PC-9 (cell line): ENCODE measurements at places on chromosomes 1 and 21. TPM values are rescaled to one million over a fixed set of nuclear protein-coding genes. Genes with fewer than 3 reads are reported as not detected.

GRCh38 chr1:204104331-204105130, 31.6 kb downstream of the SOX13 start:
- peak overlapping the region; percentile 38 for H3K4me3 ChIP-seq
- H3K4me1 ChIP-seq, result peaks cover 85% of the 10 kb centered on the region
- no peaks in the 10 kb centered on the region for H3K27me3 ChIP-seq

DNA sequence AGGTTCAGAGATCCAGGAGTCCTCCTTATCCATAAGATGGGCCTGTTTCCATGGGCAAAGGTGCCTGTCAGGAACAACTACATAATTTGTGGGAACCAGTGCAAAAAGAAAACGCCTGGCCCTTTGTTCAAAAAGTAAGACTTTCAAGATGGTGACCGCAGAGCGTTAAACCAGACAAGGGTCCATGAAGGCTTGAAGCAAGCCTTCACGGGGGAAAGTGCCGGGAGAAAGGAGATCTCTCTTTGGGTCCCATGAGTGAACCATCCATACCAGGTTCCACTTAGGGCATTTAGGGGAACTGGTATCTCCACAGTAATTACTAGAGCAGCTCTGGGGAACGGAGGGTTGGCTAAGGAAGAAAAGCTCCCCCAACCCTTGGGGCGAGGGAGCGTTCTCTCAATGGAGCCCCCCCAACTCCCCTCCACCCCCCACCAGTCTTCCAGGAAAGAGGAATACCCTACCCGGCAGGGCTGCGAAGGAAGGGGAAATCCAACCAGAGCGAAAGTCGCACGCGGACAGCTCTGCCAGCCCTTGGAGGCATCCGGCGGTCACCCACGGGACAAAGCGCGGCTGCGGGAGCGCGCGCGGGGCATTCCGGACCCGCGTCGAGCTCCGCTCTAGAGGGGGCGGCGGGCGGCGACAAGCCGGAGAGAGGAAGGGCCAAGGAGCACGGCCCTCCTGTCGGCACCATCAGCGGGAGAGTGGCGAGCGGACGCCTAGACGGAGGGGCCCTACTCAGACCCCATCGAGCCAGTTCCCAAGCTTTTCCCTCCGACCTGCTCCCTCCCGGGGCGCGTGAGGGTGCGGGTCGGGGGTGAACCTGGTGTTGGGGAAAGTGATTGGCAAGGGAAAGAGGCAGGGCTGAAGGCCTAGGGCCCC, 687 bp upstream of the RASSF5 start:
- DNase-seq, result no peak
- no peak overlapping the region for H3K27ac ChIP-seq
- peak overlapping the region; percentile 69 for H3K4me3 ChIP-seq
- H3K27me3 ChIP-seq, result no peaks in the 10 kb centered on the region
- H3K36me3 ChIP-seq, result no peaks in the 10 kb centered on the region

DNA sequence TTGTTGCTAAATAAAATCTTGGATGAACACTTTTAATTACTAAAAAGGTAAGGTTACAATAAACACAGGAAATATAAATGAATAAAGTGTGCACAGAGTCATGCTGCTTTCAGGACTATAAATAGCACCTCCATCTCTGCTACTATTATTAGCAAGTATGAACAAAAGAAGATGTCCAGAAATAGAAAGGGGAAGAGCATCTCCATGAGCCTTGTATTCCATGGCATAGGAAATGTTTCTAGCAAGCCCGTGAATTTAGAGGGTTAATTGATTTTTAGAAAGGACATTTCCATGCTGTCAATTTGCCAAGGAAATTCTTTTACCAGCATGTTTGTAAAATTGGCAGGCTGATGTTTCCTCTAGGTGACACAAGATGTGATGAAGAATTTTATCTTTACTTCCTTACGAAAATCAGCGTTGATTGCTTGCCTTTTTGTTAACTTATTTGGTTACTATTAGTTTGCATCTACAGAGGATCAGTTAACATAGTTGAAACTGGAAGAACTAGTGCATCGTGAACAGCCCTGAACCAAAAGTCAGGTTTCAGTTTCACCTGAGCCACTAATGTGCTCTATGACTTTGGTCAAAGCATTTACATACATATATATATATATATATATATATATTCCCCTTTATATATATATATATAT, 45.3 kb downstream of the NR5A2 start:
- H3K27me3 ChIP-seq, result no peaks in the 10 kb centered on the region
- H3K36me3 ChIP-seq, result no peaks in the 10 kb centered on the region
- no peak overlapping the region for H3K4me3 ChIP-seq
- peaks cover 20% of the 10 kb centered on the region for H3K4me1 ChIP-seq
- peak; percentile 47 for DNase-seq

DNA sequence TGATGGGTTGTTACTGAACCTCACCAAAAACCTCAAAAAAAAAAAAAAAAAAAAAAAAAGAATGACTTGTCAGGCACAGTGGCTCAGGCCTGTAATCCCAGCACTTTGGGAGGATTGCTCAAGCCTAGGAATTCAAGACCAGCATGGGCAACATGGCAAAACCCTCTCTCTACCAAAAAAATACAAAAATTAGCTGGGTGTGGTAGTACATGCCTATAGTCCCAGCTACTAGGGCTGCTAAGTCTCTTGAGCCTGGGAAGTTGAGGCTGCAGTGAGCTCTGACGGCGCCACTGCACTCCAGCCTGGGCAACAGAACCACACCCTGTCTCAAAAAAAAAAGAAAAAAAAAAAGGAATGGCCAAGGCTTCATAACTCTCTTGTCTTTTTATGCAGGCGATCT, 11.1 kb downstream of the CHAF1B start:
- no peaks in the 10 kb centered on the region for H3K36me3 ChIP-seq
- no peak overlapping the region for H3K27ac ChIP-seq
- H3K4me1 ChIP-seq, result no peaks in the 10 kb centered on the region
- no peak for DNase-seq
- no peak overlapping the region for H3K4me3 ChIP-seq
- H3K27me3 ChIP-seq, result no peaks in the 10 kb centered on the region

DNA sequence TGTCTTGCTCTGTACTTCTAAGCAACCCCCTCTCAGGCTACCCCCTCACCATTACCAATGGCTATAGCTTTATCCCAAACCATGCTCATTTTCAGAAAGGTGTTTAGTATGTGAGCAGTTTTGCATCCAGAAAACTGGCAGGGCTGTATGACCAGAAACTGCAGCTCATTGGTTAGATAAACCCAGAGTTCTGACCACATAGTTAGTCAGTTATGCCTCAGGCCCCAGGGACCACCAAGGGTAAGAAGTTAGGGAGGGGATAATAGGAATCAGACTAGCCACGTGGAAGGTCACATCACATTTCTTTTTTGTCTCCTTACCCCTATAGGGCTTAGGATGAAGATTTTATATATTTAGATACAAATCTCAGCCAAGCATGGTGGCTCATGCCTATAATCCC, 1.2 kb downstream of the ITGA10 start:
- no peak overlapping the region for H3K4me3 ChIP-seq
- H3K27ac ChIP-seq, result no peak overlapping the region
- H3K4me1 ChIP-seq, result 0 out of 2 replicates have a peak, but pooled peaks cover 3% of the 10 kb centered on the region
- no peak for DNase-seq

GRCh38 chr1:43282220-43283195, 2.9 kb downstream of the C1orf210 start:
- H3K36me3 ChIP-seq, result no peaks in the 10 kb centered on the region
- H3K27me3 ChIP-seq, result no peaks in the 10 kb centered on the region
- peaks cover 22% of the 10 kb centered on the region for H3K4me1 ChIP-seq
- no peak overlapping the region for H3K4me3 ChIP-seq
- no peak for DNase-seq

DNA sequence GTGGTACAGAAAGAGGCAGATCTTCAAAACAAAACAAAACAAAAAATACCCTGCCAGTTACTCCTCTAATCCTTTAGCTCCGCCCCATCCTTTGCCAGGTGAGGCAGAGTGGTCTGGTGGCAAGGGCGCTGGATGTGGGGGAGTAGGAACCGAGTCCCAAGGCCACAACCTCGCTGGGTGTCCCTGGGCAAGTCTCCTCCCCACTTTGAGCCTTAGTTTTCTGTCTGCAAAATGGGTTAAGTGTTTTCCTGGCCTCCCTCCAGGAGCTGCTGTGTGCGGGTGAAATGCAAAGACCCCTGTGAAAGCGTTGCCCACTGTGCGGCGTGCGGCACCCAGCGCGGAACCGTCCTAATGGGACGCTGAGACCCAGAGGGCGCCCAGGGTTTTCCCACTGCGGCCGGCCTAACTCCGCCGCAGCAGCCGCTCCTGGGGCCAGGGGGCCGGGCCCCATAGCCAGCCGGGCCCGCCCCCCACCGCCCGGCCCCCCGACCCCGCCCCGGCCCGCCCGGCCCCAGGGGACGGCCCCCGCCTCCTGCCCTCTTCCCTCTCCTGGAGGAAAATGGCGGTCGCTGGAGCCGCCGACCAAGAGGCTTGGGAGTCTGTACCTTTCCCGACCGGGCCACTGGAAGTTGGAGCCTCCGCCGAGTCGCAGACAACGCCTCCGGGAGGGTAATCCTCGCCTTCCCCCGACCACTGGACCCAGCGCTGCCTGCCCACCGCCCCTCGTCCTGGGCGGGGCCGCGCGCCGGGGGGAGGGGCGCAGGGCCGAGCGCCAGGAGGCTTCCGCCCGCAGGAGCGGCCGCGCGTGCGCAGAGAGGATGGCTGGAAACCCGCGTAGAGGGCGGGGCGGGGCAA, at the start of the genes ERMAP and SVBP:
Gene ERMAP, plus strand, starts transcription at position 538 of the 855 bp plus-strand sequence. CDS start 13,327 bp downstream, outside the sequence.
Gene SVBP, minus strand, starts transcription at position 813 of the 855 bp plus-strand sequence. CDS start 853 bp downstream, outside the sequence.
- H3K36me3 ChIP-seq, result no peaks in the 10 kb centered on the region
- peak within 1 kb of the TSS; percentile 97 for H3K27ac ChIP-seq
- peak within 1 kb of the TSS; percentile 100 for H3K4me3 ChIP-seq
- DNase-seq, result peak; percentile 66
- H3K27me3 ChIP-seq, result no peaks in the 10 kb centered on the region
- H3K4me1 ChIP-seq, result peaks cover 21% of the 10 kb centered on the region

- no peak overlapping the region for H3K27ac ChIP-seq
- DNase-seq, result no peak
- H3K27me3 ChIP-seq, result no peaks in the 10 kb centered on the region
- 0 out of 2 replicates have a peak, but pooled peaks cover 7% of the 10 kb centered on the region for H3K4me1 ChIP-seq
- H3K4me3 ChIP-seq, result no peak overlapping the region
Observed at GRCh38 chr1:183226963-183227362, 40.9 kb downstream of the LAMC2 start.

GRCh38 chr1:109891930-109892329, 18.7 kb upstream of the CSF1 start:
- H3K27ac ChIP-seq, result no peak overlapping the region
- no peaks in the 10 kb centered on the region for H3K36me3 ChIP-seq
- DNase-seq, result no peak
- no peaks in the 10 kb centered on the region for H3K27me3 ChIP-seq
- peaks cover 48% of the 10 kb centered on the region for H3K4me1 ChIP-seq

DNA sequence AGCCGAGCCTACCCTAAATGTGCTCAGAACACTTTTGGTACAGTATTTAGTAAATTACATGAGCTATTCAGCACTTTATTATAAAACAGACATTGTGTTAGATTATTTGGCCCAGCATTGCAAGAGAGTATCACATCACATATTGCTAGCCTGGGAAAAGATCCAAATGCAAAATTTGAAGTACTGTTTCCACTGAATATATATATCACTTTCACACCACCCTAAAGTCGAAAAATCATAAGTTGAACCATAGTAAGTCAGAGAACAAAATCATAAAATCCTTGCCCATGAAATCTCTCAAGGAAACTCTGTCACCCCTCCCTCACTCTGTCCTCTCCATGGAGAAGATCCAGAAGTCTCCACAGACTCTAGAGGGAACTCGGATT, 33.1 kb downstream of the RGS8 start:
- no peak overlapping the region for H3K27ac ChIP-seq
- no peaks in the 10 kb centered on the region for H3K4me1 ChIP-seq
- no peak overlapping the region for H3K4me3 ChIP-seq
- H3K27me3 ChIP-seq, result no peaks in the 10 kb centered on the region

DNA sequence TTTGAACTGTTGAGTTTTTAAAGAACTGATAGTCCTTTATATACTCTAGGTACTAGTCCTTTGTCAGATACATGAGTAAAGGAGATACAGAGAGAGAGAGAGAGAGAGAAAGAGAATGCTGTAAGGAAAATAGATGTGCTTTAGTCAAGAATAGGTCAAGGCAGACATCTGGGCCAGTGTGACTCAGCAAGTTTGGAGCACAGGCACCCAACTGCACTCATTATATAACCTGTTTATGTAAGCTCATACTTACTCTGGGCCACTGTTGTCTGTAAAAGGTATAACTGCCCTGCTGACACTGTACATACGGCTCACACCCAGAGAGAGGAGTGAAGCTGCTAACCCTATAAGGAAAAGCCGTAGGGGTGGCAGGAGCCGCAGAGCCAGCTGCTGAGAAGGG, 32.2 kb upstream of the AKT3 start:
- H3K4me3 ChIP-seq, result no peak overlapping the region
- no peak for DNase-seq
- H3K4me1 ChIP-seq, result peaks cover 17% of the 10 kb centered on the region
- H3K36me3 ChIP-seq, result no peaks in the 10 kb centered on the region
- peak overlapping the region; percentile 44 for H3K27ac ChIP-seq

DNA sequence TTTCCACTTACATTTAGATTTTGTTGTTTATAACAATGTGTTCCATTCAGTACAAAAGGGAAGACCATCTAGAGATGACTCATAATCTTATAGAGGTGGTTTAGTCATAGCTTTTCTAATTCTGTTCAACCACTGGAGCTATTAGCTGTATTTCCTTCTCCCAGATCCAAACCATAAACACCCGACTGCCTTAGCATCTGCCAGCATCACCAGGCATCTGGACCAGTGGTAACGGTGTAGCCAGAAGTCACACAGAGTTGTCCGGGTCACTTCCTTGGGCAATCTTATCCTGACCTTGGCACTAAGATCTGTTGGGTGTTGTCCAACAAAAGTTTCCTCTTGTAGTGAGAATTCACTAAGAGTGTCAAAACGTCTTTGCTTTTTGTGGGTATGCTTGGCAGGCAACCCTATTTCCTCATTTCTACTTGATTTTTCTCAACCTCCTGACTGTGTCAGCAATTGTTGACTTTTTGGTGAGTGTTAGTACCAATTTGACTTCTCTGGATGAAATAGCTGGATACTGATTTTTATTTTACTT, 372.1 kb upstream of the B3GALT2 start:
- H3K27ac ChIP-seq, result no peak overlapping the region
- H3K27me3 ChIP-seq, result no peaks in the 10 kb centered on the region
- DNase-seq, result no peak
- H3K4me3 ChIP-seq, result no peak overlapping the region

DNA sequence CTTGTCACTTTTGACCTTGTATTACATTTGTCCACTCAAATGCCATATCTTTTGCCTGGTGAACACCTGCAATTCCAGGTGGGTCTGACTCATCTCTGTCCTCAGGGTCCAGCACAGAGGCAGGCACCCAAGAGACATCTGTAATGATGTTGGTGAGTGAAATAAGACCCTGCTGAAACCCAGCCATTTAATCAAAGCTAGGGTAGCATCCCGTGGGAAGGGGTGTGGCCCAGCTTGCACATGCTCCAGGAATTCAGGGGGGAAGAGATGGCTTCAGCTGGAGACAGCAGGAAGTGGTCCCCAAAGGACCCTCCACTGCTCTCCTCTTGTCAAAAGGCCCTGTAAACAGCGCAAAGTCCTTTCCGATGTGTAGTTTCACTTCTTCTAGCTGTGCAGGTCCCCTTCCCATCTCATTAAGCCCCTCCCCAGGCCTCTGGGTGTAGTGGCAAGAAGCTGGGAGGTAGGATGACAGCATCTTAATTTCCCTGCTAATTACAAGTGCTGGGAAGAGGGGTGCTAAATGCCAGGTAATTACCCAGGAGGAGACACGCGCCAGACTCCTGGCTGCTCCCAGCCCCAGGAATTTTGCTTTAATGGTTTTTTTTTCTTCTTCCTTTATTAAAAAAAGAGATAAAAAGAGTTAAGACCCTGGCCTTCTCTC, 54.4 kb upstream of the TRABD2B start:
- no peak for DNase-seq
- no peak overlapping the region for H3K27ac ChIP-seq
- no peak overlapping the region for H3K4me3 ChIP-seq
- H3K36me3 ChIP-seq, result no peaks in the 10 kb centered on the region

The SLAMF6 gene
- not detected in 2 replicates for total RNA-seq
